Ovary (tissue), 10 donors: ENCODE measurements at places on chromosomes 5 and 9. TPM values are rescaled to one million over a fixed set of nuclear protein-coding genes. Genes with fewer than 3 reads are reported as not detected.

Gene GABRA6
- not detected for total RNA-seq

Gene PCDHGA2
- total RNA-seq = 12.0 TPM

DNA sequence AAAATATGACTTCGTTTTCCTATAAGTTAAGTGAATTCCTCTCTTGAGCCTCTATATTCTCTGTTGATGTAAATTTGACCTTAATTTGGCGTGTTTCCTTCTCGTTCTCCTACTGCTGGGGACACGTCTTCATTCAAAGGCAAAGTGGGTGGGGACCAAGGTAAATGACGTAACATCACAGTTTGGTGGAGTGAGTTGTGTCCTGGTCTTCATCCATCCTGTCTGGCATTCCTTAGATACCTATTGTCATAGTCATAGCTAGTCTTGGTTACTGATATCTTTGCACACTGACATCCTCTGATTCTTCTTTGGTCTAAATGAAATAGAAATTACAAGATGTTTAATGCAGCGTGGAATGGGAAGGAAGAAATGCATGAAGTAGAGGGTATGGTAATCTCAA, 108.5 kb downstream of the NNT start:
- peaks cover 1% of the 10 kb centered on the region for H3K4me1 ChIP-seq
- no peaks in the 10 kb centered on the region for H3K27me3 ChIP-seq
- no peak overlapping the region for H3K4me3 ChIP-seq
- no peak overlapping the region for H3K27ac ChIP-seq
- DNase-seq = no peak
- H3K36me3 ChIP-seq = no peaks in the 10 kb centered on the region

DNA sequence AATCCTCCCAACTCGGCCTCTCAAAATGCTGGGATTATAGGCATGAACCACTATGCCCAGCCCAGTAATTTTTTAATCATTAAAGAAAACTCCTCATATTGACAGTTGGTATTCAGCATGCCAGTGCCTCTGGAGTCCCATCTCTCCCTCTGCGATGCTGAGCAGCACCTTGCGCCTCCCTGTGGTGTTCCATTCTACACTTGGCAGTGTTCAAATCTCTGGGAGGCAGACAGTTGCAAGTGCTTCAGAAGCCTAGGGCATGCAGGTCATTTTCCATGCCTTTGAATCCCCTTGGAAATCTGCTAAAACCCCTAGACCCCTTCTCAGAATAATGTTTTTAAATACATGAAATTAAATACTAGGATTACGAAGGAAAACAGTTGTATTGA, 41.3 kb downstream of the GARNL3 start:
- no peaks in the 10 kb centered on the region for H3K4me1 ChIP-seq
- no peaks in the 10 kb centered on the region for H3K27me3 ChIP-seq
- H3K4me3 ChIP-seq = no peak overlapping the region

GRCh38 chr9:137797206-137798120, 80.1 kb upstream of the CACNA1B start:
- no peak for DNase-seq
- no peaks in the 10 kb centered on the region for H3K4me1 ChIP-seq
- no peak overlapping the region for H3K4me3 ChIP-seq
- H3K36me3 ChIP-seq = no peaks in the 10 kb centered on the region
- H3K27me3 ChIP-seq = no peaks in the 10 kb centered on the region
